Activated CD4-positive, alpha-beta T cell treated with anti-CD3 and anti-CD28 coated beads, Interleukin-2, amount 50 U/mL, for 16 hours (primary cell): ENCODE measurements at places on chromosomes 16 and 17.

GRCh38 chr17:81471818-81472456, 40.7 kb downstream of the ACTG1 start:
- DNase-seq, result peak; percentile 12

DNA sequence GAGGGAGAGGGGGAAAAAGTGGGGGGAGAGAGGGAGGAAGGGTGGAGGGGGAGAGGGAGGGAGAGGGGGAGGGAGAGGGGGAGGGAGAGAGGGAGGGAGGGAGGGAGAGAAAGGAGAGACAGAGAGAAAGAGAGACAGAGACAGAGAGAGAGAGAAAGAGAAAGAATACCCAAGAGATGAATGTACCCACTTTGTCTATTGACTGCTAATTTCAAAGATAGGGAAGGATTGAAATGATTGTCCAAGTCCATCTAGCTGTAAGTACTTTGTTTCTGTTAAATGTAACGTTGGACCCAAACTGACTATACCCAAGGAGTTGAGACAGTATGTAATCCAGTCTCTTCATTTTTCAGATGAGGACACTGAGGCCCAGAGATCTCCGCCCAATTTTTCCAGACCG, 374.9 kb downstream of the GRIN2A start:
- DNase-seq, result no peak

DNA sequence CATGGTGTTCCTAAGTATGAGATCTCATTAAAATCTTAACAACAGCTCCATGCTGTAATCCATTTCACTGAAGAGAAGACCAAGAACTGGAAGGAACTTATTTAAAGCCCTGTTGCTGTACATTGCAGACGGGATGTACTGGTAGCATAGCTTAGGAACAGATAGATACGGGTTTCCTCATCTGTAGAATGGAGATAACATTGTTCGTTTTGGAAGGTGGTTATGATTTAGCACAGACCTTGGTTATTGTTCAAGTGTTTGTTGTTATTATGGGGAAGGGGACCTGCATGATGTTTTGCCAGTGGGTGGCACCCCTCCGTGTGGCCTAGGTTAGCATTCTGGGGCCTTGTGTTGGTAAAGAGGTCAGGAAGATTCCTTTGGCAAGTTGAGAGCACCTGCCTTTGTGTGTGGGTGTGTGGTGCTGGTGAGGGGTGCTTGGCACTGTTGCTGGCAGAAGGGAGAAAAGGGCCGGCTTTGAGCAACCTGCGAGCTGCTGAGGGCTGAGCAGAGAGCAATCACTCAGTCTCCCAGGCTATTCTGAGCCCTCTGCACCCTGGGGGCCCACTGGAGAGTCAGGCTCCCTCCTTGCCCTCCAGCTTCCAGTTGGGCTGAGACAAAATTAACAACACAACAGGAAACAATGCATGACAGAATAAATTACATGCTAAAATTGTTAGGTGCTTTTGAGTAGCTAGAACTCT, 2.3 kb downstream of the TAOK2 start:
- no peak for DNase-seq

GRCh38 chr16:75238132-75238852, 13.1 kb downstream of the BCAR1 start:
- DNase-seq, result no peak

GRCh38 chr16:55668340-55669281, 12.8 kb downstream of the SLC6A2 start:
- DNase-seq, result no peak

DNA sequence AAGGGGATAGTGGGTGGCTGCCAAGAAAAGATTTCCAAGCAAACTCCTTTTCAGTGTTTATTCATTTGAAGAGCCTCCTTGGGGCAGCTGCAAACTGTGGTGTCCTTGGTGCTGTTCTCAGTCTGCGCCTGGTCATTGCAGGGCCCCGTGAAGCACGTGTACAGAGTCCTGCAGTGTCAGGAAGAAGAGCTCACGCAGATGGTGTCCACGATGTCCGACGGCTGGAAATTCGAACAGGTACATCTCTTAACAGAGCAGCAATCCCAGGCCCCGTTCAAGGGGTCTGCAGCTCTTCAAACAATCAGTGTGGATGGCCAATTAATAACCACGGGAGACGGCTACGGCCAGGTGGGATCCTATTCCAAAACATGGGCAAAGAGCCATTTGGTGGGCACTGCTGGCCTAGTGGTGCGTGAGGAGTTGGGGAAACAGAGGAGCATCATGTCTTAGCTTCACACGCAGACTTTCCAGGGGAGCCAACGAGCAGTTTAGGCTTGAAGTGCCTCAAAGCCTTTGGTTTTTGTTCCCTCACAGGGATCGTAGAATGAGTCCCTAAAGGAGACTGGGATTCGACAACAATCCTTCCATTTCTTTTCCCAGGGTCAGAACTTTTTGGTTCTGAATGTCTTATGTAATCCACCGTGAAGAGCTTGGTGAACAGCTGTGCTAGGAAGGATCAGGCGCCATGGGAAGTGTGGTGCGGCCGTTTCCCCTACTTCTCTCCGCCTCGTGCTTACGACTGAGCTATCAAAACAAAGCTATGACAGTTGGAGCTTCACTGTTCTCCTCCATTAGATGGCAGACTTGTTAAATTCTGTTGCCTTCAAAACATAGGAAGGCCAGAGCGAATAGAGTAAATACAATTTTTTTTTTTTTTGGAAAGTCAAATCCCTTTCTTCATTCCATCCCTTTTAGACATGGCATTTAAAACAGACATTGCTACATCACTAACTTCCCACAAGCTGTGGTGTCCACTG, 12.6 kb downstream of the KCTD2 start:
- DNase-seq, result no peak
